Stimulated activated CD8-positive, alpha-beta memory T cell treated with anti-CD3 and anti-CD28 coated beads, Interleukin-4, amount 100 ng/mL, for 1 hour (primary cell): ENCODE measurements at places on chromosomes 13 and 19.

DNA sequence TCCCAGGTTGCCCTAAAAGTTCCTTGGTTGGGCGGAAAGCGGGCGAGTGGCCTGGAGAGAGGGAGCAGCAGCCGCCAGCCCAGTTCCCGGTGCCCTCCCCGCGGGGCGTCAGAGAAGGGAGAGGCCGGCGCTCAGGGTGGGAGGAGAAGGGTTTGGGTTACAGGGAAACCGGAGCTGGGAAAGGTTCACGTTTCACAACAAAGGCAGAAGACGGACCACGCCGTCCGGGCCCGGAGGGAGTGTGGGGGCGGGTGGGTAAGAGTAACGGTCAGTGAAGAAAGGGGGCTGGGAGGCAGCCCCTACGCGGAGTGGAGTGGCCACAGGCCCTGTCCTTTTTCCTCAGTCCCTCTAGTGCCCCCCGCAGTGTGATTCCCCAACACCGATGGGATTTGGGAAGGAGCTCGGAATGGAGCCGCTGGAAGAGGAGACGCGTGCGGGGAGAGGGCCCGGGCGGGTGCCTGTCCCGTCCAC lies 1.6 kb downstream of the SIX5 start:
- no peak for DNase-seq

DNA sequence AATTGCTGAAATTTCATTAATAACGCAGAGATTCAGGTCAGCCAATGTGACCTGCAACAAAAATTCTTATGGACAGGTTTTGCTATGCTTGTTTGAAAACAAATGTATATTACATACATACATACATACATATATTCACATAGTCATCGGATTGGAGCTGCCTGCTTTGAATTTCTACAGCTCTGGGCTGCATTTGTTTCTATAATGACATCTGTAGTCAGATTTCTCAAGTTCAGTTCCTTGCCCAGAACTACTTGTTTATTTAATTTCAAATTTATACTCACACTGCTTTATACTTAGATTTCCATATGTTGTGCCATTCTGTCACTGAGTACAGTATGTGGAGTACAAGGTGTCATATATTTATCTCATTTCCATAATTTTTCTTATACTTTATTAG lies 2775.0 kb downstream of the PCDH9 start:
- no peak for DNase-seq

DNA sequence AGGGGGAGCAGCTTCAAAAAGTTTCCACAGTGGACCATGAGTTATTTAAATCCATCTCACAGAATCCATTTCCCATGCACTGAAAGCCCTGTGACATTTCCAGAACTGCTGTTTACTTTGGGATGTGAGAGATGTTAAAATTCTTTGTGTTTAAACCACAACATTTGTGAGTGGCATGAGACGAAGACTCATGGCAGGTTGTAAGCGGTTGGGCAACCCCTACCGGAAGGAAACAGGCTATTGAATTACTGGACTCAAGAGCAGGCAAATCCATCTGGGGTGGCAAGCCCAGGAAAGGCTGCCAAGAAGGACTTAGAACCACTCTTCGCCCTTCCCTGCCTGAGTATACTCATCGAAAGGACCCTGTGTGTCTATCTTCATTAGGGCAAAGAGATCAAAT lies 22.3 kb upstream of the CLDN10 start:
- DNase-seq, result no peak

GRCh38 chr13:75369981-75370380 lies 112.0 kb downstream of the TBC1D4 start:
- no peak for DNase-seq
